Caki2 (cell line): ENCODE measurements at places on chromosomes 1 and 21.

DNA sequence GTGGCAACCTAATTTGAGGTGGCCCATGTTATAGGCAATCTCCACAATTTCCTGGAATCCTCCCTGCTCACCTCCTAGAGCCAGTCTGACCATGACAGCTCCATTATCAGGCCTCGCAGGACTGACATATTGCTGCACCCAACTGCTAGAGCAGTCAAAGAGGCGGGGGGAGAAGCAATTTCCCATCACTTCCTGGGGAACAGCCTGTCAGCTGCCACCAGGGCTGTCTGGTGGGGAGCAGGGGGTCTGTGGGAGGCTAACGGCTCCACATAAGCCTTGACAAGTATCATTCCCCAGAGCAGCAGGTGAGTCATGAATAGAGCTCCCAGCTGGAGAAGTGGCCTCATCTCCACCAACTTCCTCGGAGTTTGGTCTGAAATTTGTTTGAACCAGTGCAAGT, 322.9 kb downstream of the MATN1 start:
- no peak for DNase-seq

GRCh38 chr1:174828264-174828663, 171.5 kb upstream of the CACYBP start:
- DNase-seq = no peak

- DNase-seq = no peak
Observed at GRCh38 chr1:90840352-90840751, 123.2 kb upstream of the BARHL2 start.

DNA sequence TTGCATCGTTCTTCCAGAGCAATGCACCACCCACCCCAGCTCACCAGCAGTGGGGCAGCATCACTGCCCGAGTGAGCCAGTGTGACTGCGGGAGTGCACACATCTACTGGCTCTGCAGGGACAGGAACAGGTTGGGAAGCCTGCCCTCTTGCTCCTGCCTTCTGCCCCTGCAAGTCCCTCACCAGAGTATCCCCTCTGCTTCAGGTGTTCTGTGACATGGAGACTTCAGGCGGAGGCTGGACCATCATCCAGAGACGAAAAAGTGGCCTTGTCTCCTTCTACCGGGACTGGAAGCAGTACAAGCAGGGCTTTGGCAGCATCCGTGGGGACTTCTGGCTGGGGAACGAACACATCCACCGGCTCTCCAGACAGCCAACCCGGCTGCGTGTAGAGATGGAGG, 4.2 kb downstream of the ANGPTL7 start:
- DNase-seq = no peak

DNA sequence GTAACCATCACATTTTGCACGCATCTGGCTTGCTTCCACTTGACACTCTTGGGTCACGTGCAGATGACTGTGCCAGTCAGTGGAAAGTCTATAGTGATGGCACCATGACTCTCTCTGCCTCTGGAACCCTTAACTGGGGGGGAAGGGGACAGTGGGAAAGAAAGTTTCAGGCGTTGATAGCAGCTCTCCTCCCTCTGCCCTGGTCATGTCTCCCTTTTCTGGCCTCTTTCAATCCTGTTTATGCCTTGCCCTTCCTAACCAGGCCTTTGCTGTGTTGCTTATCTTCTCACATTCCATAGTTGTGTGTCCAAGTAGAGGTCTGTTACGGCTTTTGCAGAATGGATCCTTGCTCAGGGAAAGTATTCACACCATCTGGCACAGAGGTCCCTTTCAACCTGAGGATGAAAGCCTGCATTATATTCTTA, 93.5 kb downstream of the NRDC start:
- no peak for DNase-seq

DNA sequence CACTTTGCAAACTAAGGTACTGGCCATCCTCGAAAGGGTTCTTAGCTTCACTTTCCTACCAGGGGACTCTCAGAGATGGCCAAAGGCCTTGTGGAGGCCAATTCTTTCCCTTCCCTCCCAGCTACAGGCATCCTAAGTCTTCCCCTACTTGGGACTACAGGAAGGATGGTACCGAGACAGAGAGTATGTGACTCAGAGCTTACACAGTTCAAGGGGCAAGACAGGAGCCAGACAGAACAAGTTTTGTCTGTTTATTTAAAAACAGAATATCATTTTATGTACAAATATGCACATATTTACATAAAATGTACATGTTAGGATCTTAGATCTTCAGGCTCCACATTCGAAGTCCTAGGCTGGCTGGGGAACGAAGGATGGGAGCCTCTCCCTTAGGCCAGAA, 1.1 kb upstream of the ARHGAP30 start:
- DNase-seq = no peak

- DNase-seq = no peak
Observed at GRCh38 chr1:198639671-198640143, 867 bp downstream of the PTPRC start.
